ENCODE measurements at places on chromosomes 7 and 10. TPM values are rescaled to one million over a fixed set of nuclear protein-coding genes. Genes with fewer than 3 reads are reported as not detected.

DNA sequence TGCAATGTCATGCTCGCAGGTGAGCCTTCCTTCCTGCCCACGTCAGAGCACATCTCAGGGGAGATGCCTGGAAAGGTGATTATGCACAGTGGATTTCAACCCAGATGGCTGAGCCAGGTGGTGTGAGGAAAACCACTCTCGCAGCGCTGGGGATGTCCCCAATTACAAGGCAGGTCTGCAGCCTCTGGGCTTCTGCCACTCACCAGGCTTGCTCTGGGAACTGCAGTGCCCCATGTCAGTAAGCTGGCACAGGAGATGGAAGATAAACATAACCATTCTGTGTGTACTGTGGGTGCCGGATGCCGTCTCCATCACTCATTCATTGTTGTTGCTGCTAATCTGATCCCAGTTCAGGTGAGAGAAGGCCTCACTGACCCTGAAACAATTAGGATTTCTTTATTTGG is 222.9 kb upstream of the PITRM1 start:
- DNase-seq = no peak

DNA sequence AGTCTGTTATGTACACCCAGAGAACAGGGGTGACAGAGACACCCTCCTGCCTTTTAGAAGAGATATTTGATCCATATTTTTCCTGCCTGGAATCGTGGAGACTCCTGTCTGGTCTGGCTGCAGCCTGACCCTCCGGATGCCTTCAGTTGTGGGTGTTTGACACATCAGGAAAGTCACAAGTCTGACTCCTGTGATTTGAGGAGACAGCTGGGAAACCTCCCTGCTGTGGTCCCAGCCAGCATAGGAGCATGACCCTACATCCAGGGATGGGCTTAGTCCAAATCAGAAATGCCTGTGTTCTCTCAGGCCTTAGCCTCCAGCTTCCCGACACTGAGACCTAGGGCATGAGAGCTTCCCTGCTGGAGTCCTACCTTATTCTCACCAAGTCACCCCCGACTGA is 43.4 kb downstream of the GOT1 start:
- no peak for DNase-seq

The KLF14 gene
- not detected for total RNA-seq

The CTAGE6 gene
- total RNA-seq = not detected
